H4 (cell line): ENCODE measurements at places on chromosomes 2 and 18.

- peak; percentile 87 for DNase-seq
Measured at GRCh38 chr2:17540093-17540812, at the start of gene VSNL1. Gene VSNL1 (plus strand): TSS chr2:17540696. CDS start chr2:17592075, 51,379 bp downstream.

- peak; percentile 79 for DNase-seq
Measured at GRCh38 chr2:191679818-191680600, 2.1 kb downstream of the NABP1 start.

DNA sequence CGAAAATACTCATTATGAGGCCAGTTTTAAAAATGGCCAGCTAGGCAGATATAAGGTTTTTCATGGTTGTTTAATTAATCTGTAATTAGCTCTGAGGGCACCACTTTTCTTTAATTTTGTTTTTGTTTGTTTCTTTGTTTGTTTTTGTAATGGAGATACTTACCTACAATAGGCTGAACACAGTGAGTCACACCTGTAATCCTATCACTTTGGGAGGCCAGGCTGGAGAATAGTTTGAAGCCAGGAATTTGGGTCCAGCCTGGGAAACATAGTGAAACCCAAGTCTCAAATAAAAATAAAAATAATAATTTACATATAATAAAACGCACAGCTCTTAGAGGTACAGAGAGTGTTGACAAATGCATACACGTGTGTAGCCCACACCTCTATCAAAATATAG is 56.8 kb upstream of the MSH2 start:
- no peak for DNase-seq

DNA sequence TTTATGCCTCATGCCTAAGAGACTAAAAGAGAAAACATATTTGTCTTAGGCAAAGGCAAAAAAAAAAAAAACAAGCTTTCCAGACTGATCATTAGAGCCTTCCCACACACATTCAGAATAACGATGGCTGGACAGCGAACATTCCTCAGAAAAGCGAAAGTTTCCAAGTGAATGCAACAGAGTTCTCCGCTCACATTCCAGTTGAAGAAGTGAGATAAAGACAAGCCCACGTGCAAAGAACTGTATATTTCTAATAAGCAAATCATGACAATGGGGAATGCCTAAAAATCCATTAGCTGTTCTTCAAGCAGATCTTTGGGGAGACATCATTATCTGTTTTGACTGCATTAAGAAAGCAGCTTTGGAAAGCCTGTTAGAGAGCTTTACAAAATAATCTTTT is 347.9 kb downstream of the METTL4 start:
- no peak for DNase-seq

- DNase-seq, result no peak
Measured at GRCh38 chr2:219919506-219919905, 292.1 kb downstream of the SLC4A3 start.

DNA sequence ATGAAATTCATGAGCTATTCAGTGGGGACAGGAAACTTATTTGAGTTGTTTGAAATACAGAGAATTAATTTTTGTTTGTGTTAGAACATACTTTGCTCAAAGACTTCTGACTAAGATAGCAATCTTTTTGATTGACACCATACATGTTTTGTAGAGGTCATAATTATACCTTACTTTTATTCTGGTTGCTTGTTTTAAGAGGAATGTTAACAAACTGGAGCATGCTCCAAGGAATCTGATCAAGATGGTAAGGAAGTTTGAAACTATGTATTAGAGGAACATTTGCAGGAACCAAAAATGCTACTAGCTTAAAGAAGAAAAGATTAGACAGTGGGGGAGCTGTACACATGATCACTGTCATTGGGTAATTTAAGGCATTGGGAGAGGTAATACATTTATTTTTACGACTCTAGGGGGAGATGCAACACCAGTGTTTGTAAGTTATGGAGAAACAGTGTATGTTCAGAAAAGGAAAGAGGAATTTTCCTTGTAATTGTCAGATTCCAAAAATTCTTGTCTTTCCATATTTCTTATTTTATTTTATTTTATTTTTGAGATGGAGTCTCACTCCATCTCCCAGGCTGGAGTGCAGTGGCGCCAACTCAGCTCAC is 8.0 kb downstream of the AGFG1 start:
- peak; percentile 37 for DNase-seq

- no peak for DNase-seq
Measured at GRCh38 chr2:103809941-103810441, 1043.9 kb upstream of the POU3F3 start.

DNA sequence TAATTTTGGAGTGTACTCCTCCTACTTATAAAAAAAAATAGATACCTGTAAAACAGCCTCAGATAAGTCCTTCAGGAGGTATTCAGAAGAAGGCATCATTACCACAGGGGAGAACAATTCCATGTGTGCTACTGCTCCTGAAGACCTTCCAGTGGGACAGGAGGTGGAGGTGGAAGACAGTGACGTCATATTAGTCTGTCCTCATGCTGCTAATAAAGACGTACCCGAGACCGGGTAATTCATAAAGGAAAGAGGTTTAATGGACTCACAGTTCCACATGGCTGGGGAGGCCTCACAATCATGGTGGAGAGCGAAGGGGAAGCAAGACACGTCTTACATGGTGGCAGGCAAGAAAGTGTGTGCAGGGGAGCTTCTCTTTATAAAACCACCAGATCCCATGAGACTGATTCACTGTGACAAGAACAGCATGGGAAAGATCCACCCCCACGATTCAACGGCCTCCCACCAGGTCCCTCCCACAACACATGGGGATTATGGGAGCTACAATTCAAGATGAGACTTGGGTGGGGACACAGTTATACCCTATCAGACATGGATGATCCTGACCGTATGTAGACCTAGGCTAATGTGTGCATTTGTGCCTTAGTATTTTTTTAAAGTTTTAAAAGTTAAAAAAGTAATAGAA is 98.4 kb downstream of the NDUFA10 start:
- no peak for DNase-seq

DNA sequence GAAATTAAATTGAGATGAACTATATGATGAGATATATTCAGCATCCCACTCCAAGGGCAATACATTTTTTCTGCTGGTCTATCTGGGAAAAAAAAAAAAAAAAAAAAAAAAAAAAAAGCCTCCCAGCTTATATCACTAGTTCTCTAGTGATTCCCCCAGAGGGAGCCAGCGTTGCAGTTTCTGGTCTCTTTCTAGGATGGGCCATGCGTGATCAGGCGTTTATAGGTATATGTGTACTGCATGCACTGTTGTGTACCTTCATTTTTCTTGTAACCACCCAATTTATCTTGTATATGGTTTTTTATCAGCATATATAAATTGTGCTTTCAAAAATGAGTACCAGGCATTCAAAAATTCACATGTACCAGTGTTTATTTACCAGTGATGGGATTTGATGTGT is 35.1 kb downstream of the DCDC2C start:
- DNase-seq, result peak; percentile 26

- no peak for DNase-seq
Measured at GRCh38 chr2:112993831-112994230, 11.4 kb upstream of the IL36A start.

DNA sequence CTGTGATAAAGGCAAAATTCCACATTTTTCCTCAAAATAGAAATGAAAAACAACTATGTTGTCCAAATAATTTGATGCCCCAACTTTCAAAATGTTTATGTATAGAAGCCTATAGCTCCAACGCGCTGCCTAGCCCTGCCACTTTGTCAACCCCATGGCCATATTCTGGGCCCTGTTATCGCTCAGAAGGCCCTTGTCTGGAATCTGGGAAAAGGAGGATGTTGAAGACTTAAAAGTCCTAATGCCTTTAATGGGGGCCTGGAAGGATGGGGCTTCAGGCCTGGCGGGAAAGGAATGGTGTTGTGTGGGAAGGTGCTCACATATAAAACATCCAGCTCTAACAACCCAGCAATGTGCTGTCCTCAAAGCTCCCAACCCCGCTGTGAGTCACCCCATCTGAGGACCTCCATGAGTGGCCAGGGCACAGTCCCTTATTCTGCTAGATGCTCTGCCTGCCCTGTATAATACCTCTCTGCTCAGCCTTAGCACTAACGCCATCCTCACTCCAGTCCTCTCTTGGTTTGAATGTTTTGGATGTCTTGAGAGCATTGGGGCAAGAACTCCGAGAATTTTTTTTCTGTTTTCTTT is 86.0 kb downstream of the ACSL3 start:
- DNase-seq, result no peak

GRCh38 chr2:113915082-113915819 is 25.4 kb downstream of the ACTR3 start:
- no peak for DNase-seq

DNA sequence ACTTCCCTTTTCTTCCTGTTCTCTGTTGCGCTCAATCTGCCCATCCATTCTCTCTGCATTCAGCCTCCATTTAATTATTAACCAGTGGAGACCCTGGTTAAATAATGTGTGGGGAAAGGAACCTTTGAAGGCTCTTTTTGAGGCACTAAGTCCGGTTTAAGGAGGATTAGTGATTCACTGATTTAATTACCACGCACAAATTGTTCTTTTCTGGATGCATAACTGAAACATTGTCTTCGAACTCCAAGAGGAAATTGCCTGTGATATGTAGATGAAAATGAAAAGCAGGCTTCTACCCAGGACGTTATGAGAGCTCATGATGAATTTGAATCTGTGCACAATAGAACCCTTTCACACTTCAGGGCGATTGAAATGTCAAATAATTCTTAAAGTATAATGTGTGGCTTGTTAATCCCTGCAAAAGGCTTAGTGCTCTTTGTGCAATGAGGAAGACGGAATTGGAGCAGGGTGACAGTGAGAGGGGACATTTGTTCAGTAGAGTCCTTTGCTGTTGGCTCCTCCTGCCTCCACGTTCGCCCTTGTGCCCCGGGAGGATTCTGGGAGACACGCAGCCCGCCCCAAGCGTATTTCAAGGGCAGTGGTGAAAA is 51.1 kb upstream of the ZNF236 start:
- DNase-seq, result no peak

GRCh38 chr2:223494942-223495341 is 107.2 kb downstream of the SCG2 start:
- DNase-seq, result no peak

DNA sequence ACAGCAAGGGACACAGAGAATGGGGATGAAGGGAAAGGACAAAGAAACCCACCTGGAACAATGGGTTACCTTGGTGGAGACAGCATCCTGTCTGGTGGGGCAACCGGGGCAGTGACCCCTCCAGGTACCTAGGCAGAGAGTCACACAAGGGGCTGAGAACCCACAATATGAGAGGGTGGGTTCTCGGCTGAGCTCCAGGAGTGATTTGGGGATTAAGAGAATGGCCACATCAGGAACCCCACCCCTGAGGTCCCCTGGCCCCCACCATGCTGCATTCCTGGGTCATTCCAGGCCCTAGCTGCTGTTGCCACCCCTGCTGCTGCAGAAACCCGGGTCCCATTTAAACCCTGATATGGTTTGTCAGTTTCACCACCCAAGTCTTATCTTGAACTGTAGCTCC is 172.3 kb downstream of the RTP5 start:
- no peak for DNase-seq

- DNase-seq, result no peak
Measured at GRCh38 chr2:62469114-62469513, 36.9 kb downstream of the TMEM17 start.

DNA sequence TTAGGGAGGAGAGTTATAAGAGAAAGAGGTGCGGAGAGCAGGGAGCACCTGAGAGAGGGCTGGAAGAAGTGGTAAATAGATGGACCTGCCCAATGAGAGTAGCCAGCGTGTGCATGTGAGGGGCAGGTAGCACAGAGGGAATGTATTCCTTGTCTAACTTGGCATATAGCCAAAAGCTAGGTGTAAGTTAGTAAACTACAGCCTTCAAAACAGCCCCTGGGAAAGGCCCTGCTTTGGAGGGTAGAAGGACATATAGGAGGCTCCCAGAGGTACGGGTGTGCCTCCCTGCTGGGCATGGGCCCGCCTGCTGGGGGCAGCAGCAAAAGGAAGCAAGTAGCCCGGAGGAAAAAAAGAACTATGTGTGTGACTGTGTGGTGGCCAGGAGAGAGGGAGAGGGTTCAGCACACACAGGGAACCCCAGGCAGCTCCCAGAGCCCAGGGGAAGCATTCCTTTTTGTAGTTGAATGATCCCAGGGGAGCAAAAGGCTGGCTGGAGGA is 48.0 kb downstream of the TCF7L1 start:
- DNase-seq, result no peak

GRCh38 chr2:40831321-40831873 is 379.5 kb upstream of the SLC8A1 start:
- no peak for DNase-seq

- no peak for DNase-seq
Measured at GRCh38 chr2:58558881-58559280, 317.8 kb upstream of the FANCL start.

DNA sequence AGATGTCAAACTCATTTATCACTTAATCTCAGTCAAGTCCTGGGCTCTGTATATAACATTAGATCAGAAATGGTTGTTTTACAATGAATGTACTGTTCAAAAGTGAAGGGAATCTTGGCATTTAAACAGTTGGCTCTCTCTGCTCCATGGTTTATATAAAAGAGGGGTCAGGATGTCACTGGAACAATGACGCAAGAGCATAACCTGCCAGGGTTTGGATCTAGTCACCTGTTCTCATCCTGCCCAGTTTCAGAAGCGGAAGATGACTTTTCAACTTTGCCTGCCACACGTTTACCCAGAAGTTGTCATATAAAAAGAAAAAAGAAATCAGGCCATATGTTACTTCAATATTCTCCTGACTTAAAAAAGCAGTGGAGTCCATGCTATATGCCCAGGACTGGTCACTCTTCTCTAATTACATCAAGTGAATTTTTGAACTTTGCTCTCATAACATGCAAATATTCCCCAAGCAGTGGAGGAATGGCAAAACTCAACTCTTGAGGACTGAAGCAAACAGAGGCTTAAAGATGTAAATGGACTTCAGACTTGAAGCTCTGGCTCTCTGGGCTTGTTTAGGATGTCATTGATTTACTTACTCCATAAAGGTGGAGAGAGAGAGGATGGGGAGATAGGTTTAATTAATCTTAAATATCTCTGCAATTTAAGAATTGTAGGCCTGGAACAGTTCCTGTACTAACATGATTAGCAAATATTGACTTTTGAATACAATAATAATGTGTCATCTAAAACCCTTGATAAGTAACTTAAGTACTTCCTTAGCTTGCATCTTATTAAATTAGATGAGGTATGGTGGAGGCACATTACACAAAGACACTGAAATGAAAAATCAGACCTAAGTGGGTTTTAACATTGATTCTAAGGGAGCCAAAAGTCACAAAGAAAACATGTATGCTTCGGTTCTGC is 58.3 kb downstream of the ETAA1 start:
- DNase-seq, result no peak

- no peak for DNase-seq
Measured at GRCh38 chr18:955384-956066, 50.9 kb downstream of the ADCYAP1 start.

- DNase-seq, result peak; percentile 58
Measured at GRCh38 chr2:138421971-138422335, 79.6 kb upstream of the SPOPL start.
